ENCODE measurements at places on chromosomes 5 and 9. TPM values are rescaled to one million over a fixed set of nuclear protein-coding genes. Genes with fewer than 3 reads are reported as not detected.

GRCh38 chr5:140785905-140786686, at the start of gene PCDHA1:
PCDHA1 (plus strand) TSS chr5:140786140.
- no peak within 1 kb of the TSS for H3K27ac ChIP-seq
- H3K4me3 ChIP-seq, result no peak within 1 kb of the TSS
- H3K4me1 ChIP-seq, result no peaks in the 10 kb centered on the region
- no peaks in the 10 kb centered on the region for H3K27me3 ChIP-seq

GRCh38 chr5:27172693-27173092, 134.3 kb upstream of the CDH9 start:
- no peak overlapping the region for H3K27ac ChIP-seq
- no peak overlapping the region for H3K4me3 ChIP-seq
- no peaks in the 10 kb centered on the region for H3K4me1 ChIP-seq
- H3K36me3 ChIP-seq, result no peaks in the 10 kb centered on the region

FBP2 gene
- not detected for total RNA-seq

PNPLA7 gene
- 2.9 TPM for total RNA-seq

GNG10 gene
- total RNA-seq, result 29.4 TPM
